ENCODE measurements at places on chromosomes 4 and X. TPM values are rescaled to one million over a fixed set of nuclear protein-coding genes. Genes with fewer than 3 reads are reported as not detected.

SMIM43 gene
- total RNA-seq = not detected

DNA sequence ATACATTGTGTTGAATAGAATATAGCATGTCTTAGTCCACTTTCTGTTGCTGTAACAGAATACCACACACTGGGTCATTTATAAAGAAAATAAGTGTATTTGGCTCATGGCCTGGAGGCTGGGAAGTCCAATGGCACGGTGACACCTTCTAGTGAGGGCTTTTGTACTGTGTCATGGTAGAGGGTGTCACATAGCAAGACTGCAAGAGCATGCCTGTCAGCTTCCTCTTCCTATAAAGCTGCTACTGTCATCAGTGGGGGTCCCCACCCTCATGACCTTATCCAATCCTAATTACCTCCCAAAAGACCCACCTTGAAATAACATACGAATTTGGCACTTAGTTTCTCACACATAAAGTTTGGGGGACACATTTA is 193.2 kb downstream of the PTTG2 start:
- H3K4me1 ChIP-seq = peaks cover 18% of the 10 kb centered on the region
- H3K27ac ChIP-seq = no peak overlapping the region
- no peak overlapping the region for H3K4me3 ChIP-seq

GRCh38 chr4:138344054-138344453 is 101.9 kb upstream of the SLC7A11 start:
- H3K4me3 ChIP-seq = no peak overlapping the region
- no peak overlapping the region for H3K27ac ChIP-seq
- H3K4me1 ChIP-seq = no peaks in the 10 kb centered on the region
- no peak for DNase-seq

CYBB gene
- total RNA-seq = 127 TPM

- no peaks in the 10 kb centered on the region for H3K36me3 ChIP-seq
- no peak overlapping the region for H3K4me3 ChIP-seq
- DNase-seq = no peak
- no peaks in the 10 kb centered on the region for H3K4me1 ChIP-seq
- H3K27me3 ChIP-seq = peaks cover 4% of the 10 kb centered on the region
These were observed 11.3 kb upstream of the YTHDC1 start for GRCh38 chr4:68361146-68361589.

DNA sequence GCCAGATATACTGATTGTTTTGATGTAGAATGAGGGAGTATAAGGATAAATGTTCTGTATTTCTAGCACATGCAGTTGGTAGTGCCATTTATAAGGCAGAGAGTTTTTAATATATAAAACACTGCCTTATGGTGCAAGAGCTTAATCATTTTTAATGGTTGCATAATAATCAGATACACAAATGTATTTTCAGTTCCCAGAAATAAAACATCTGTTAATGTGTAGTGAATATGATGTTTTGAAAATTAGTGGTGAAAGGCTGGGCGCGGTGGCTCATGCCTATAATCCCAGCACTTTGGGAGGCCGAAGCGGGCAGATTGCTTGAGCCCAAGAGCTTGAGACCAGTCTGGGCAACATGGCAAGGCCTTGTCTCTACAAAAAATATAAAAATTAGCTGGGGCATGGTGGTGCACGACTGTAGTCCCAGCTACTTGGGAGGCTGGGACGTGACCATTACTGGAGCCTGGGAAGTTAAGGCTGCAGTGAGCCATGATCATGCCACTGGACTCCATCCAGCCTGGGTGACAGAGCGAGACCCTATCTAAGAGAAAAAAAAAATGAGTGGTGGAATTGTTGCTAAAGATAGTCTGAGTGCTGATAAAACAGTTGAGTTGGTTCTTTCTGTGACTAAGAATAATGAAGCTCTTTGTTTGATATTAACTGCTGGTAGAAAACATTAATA is 29.3 kb downstream of the CLCN3 start:
- H3K27ac ChIP-seq = no peak overlapping the region
- H3K27me3 ChIP-seq = no peaks in the 10 kb centered on the region
- no peak overlapping the region for H3K4me3 ChIP-seq

- H3K36me3 ChIP-seq = no peaks in the 10 kb centered on the region
- H3K27ac ChIP-seq = no peak overlapping the region
- no peak overlapping the region for H3K4me3 ChIP-seq
- H3K4me1 ChIP-seq = peaks cover 40% of the 10 kb centered on the region
- DNase-seq = peak; percentile 50
- H3K27me3 ChIP-seq = no peaks in the 10 kb centered on the region
These were observed 48.6 kb downstream of the DCLK2 start for GRCh38 chr4:150126864-150127203.

DNA sequence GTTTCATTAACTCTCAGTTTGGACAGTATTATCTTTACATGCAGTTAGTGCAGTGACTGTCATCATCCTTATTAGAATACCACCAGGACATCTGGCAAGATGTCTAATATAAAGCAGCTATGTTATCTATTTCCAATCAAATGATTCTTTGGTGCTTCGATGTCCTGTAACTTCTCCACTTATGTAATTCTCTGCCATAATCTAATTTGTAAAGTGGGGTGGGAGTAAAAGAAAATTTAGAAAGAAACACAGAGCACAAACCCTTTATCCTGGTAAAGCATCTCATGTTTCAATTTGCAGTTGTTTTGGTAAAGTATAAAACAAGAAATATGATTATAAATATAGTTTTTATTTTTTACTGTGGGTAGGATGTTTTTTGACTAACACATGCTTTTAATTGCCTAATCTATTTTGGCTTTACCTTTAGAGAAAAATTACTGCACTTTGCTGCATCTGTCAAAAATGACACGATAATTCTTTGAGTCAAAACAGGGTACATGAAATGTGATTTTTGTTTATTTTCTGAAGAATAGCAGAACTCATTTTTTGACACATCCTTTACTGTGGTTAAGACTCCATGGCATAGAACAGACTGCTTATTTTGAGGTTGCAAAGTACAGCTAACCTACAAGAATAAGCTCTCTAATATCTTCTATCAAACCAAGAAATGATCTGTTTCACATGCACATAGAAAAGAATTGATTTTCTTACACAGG is 382.9 kb downstream of the RPA4 start:
- DNase-seq = no peak
- no peaks in the 10 kb centered on the region for H3K27me3 ChIP-seq
- H3K4me3 ChIP-seq = no peak overlapping the region
- no peak overlapping the region for H3K27ac ChIP-seq
- no peaks in the 10 kb centered on the region for H3K4me1 ChIP-seq
- no peaks in the 10 kb centered on the region for H3K36me3 ChIP-seq

DNA sequence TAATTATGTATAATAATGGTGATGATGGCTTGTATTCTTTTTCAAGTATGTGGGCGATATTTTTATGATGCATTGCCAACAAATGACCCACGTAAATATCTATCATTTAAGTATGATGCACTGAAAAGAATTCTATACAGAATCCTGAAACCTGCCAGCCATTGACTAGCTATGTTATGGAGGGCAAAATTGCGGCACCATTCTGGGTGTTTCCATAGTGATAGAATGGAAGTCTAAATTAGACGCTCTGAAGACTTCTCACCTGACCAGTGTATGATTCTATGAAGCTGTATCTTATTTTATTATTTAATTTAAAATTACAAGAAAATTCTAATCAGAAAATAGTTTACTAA is 677 bp upstream of the CENPC start:
- H3K27ac ChIP-seq = peak overlapping the region; percentile 98
- H3K4me1 ChIP-seq = peaks cover 23% of the 10 kb centered on the region
- no peaks in the 10 kb centered on the region for H3K27me3 ChIP-seq
- DNase-seq = no peak

Data from B cell (primary cell).